ENCODE measurements at places on chromosomes 16 and 17.

GRCh38 chr17:2955931-2956582, 107.3 kb downstream of the OR1D5 start:
- DNase-seq: no peak

- DNase-seq: peak; percentile 90
Observed at GRCh38 chr16:88803264-88803987, at the start of gene CDT1. CDT1 (plus strand) TSS chr16:88803789; CDS start chr16:88803832, 43 bp downstream.

- no peak for DNase-seq
Observed at GRCh38 chr17:17526369-17526768, 30.2 kb upstream of the RASD1 start.

DNA sequence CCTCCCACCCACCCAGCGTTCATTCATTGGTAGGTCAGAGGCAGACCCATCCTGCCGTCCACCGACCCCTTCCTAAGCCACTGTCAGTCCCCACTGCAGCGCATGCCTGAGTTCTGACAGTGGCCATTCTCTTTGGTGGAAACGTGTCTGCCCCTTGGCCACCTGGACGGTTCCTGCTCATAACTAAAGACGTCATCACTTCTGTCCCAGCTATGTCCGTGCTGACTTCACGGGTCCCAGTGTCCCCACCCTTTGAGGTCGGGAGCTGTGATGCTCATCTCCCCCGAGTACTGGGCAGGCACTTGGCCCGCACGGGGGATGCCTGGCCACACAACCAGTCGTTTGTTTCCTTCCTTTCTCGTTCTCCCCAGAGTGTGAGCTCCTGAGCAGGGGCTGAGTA, 267.1 kb downstream of the C16orf95 start:
- no peak for DNase-seq

GRCh38 chr16:64408699-64409098, 713.2 kb downstream of the CDH11 start:
- no peak for DNase-seq

- DNase-seq: no peak
Observed at GRCh38 chr17:5238333-5238732, 3.7 kb upstream of the SCIMP start.

DNA sequence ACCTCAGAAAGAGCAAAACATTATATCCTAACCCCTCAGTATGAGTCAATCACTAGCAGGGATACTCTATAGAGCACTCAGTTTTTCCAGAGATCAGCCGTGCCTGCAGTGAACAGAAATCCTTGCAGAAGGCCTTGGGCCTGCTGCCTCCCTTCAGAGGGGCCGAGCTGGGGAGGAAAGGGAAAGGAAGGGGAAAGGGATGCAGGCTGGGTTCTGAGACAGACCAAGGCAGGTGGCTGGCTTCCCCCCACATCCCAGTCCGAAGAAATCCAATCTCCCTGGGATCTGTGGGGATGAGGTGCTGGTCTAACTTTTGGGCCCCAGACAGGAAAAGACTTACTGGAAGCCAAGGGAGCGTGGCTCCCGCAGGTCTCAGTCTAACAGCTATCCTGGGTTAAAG, 25.3 kb downstream of the SRL start:
- no peak for DNase-seq

GRCh38 chr17:700504-701094, 14.0 kb downstream of the VPS53 start:
- peak; percentile 51 for DNase-seq

DNA sequence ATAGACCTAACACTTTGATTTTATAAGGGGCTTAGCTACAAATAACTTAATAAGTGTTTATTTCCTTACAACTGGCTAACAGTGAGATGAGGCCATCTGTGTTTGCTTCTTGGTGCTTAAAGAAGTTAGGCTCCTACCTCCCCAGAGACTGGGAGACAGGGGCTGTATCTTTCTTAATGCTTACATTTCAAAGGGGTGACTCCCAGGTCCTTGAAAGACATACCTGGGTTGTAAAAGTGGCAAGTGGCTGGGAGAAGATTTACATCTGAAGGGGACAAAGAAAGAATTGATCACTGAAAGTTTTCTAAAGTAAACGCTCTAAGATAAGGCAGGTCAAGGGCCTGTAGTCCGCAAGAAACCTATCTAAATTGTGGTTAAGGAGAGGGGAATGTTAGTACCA, 196.8 kb downstream of the CNTNAP4 start:
- no peak for DNase-seq

GRCh38 chr17:35132816-35133550, 9.1 kb downstream of the NLE1 start:
- no peak for DNase-seq

GRCh38 chr17:17580662-17581470, 10.6 kb downstream of the PEMT start:
- DNase-seq: no peak

- no peak for DNase-seq
Observed at GRCh38 chr17:57082441-57082840, 2.6 kb upstream of the AKAP1 start.

DNA sequence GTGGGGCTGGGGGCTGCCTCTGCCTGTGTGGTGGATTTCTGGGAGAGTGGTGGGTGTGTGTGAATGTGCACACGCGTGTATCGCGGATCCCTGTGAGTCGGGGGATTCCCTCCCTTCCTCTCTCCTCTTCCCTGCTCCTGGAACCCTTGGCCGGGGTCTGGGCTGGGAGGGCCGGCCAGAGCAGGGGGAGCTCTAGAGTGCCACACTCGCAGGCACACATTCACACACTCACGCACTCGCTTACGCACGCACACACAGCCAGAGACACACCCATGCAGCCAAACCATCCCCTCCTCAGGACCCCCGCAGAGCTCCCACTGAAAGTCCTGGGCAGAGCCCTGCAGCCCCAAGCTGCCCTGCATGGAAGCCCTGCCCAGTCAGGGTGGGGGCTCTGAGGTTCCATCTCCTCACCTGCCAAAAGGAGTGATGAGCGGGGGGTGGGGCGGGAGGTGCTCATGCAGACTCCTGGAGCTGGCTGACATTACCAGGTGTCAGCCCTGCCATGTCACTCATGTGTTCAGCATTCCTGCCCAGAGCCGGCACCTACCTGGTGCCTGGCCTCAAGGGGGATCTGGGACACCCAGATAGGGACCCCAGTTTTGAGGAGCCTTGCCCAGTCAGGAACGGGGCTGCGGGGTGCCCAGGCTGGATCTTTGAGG, 1.9 kb downstream of the NECAB2 start:
- no peak for DNase-seq

- no peak for DNase-seq
Observed at GRCh38 chr16:54489225-54490111, 202.9 kb upstream of the IRX3 start.

DNA sequence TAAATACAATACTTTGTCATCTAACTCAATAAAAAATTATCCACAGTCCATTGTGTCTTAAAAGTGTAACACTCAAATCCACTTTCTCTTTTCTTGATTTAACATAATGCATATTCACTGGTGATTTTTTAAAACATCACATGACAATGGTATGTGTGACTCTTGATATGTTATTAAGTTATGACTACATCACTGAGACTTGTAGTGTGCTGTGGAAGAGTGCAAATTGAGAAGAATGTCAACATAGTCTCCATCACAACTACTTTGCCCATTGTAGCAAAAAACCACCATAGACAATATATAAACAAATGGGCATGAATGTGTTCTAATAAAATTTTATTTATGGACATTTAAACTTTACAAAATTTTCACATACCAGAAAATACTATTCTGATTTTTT, 380.7 kb upstream of the PMFBP1 start:
- DNase-seq: no peak

GRCh38 chr16:78675312-78675711, 575.9 kb downstream of the WWOX start:
- no peak for DNase-seq

- DNase-seq: peak; percentile 47
Observed at GRCh38 chr16:546909-547770, 13.1 kb upstream of the PRR35 start.

DNA sequence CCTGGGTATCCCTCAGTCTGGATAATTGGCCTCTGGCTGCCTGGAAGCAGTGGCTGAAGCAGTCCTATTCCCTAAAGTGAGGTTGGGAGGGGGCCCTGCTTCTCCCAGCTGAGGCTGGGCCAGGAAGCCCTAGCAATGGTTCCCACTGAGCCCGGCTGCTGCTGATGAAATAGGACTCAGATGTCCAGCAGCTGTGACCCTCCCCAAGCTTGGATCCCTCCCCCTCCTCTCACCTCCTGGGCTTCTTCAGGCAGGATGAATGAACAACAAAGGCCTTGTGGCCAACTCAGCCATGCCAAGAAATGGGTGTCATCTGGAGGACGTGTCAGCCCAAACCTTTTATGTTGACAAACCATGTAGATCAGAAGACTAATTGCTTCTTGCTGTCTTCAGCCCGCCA, 42.0 kb downstream of the AXIN2 start:
- DNase-seq: no peak
